ENCODE measurements at places on chromosomes 6 and 20.

DNA sequence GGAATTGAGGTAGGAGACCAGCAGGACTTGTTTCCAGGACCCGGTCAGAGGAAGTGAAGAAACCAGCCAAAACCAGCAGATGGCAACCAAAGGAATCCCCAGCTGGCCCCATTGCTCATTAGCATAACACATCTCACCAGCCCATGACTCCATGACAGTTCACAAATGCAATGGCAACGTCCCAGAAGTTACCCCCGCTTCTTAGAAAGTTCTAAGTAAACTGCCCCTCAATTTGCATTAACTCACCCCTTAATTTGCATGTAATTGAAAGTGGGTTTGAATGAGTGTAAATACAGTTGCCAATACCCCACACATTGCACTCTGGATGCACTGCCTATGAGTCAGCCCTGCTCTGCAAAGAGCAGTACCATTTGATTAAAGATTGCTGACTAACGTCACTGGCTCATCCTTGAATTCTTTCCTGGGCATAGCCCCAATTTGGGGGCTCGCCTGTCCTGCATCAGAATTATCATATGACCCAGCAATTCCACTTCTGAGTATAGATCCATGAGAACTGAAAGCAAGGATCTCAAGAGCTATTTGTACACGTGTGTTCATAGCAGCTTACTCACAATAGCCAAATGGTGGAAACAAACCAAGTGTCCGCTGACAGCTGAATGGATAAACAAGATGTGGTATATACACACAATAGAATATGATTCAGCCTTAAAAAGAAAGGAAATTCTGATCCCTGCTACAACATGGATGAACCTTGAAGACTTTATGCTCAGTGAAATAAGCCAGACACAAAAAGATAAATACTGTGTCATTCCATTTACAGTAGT, 36.4 kb downstream of the MYLK4 start:
- no peak for DNase-seq

- no peak for DNase-seq
These were observed 337.4 kb downstream of the GRIK2 start for GRCh38 chr6:101730954-101731353.

- no peak for DNase-seq
These were observed 117.0 kb upstream of the UST start for GRCh38 chr6:148629592-148630465.

DNA sequence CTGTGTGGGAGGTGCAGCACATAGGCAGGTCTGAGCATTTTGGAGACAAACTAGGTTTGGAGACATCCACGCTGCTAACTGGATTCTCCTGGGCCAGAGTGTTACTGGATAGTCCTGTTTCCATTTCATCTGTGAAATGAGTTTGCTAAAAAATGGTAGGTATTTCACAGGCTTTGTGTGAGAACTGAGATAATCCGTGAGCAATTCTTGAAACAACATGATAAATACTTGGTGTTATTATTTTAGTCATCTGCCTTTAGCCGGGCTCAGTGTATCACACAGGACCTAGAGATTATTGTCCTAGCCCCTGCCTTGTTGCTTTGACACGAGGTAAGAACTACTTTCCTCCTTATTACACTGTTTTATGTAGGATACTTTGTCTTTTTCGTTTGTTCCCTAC, 63.0 kb downstream of the PRR18 start:
- no peak for DNase-seq

DNA sequence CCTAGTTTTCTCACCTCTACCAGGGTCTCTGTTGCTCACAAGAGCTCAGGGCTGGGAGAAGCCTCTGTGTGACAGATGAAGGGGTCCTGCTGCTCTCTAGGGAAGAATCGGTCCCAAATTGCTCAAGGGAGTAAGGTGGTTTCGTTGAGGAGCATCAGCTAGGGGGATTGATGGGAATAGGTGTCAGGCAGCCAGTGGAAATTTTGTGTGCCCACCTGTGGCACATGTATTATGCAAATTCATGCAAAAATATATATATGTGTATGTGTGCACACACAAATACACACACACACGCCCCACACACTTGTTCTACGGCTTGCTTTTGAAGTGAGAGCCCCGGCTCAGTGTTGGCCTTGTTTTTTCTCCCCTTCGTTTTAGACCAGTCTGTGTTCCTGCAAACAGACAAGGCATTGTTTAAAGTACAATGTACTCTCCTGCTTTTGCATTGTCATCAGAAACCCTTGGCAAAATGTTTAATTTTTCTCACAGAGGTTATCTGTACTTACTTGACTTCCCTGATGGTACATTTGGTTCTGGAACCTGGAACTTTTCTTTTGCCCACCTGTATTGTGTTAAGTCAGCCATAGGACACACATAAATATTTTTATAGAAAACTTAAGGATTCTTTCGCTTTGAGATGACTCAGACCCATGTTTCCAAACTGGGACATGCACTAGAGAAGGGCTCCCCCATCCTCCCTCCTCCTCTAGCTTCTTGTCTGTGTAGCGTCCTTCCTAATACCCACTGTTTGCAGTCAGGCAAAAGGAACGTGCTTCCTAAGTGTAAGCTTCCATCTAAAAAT, 26.7 kb downstream of the FOXO3 start:
- DNase-seq = no peak

GRCh38 chr20:17499041-17499440, 32.1 kb downstream of the BFSP1 start:
- no peak for DNase-seq

DNA sequence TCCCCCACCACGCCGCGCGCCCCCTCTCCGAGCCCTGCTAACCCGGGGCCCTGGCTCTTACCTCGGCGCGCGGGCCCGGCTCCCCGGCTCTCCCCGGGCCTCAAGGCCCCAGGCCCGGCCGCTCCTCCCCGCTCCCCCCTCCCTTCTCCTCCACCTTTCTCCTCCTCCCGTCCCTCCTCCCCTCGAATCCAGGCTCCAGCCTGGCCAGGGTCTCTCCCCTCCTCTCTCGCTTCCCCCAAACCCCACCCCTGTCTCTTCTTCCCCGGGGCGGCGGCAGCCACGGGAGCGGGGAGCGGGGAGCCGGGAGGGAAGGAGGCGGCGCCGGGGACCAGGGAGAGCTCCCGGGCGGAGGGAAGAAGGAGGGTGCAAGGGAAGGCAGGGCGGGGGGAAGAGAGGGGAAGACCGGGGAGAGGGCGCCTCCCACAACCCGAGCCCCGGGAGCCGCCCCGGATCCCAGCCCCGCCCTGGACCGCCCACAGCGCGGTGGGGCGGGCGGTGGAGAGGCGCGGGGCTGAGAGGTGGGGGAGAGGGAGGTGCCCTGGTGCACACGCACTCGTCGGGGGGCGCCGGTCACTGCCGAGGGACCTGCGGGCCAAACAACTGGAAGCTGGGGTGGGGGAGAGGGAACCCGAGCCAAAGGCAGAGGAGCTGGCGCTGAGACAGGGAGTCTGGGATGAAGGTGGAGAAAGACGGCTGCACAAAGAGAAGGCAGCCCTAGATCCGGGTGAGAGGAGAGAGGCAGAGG, at the start of gene GABBR1:
Gene GABBR1, minus strand, starts transcription at position 395 of the 745 bp plus-strand sequence. CDS start 798 bp downstream, outside the sequence.
- DNase-seq = no peak

- DNase-seq = no peak
These were observed 56.8 kb downstream of the PHACTR3 start for GRCh38 chr20:59661153-59661552.

- DNase-seq = no peak
These were observed 9.5 kb upstream of the PARD6B start for GRCh38 chr20:50721881-50722281.

Data from activated CD8-positive, alpha-beta memory T cell treated with anti-CD3 and anti-CD28 coated beads for 48 hours (primary cell).